B cell (primary cell): ENCODE measurements at places on chromosomes 11 and 22.

GRCh38 chr22:28810821-28811491 lies 10.6 kb upstream of the XBP1 start:
- DNase-seq: no peak

GRCh38 chr11:1453611-1454034 lies 33.0 kb downstream of the MOB2 start:
- DNase-seq: peak; percentile 21

GRCh38 chr11:111573821-111574249 lies 28.4 kb upstream of the SIK2 start:
- DNase-seq: no peak

GRCh38 chr22:37155971-37156370 lies 6.3 kb upstream of the IL2RB start:
- DNase-seq: no peak

GRCh38 chr11:17256512-17256911 lies 20.0 kb upstream of the NUCB2 start:
- DNase-seq: no peak

GRCh38 chr11:86991341-86991740 lies 36.1 kb upstream of the FZD4 start:
- DNase-seq: no peak

GRCh38 chr11:67006029-67006884 lies 16.7 kb upstream of the SYT12 start:
- no peak for DNase-seq
